Tibial artery (tissue), 4 donors: ENCODE measurements at places on chromosomes 4 and X.
A peak's percentile ranks its signal among the peaks of the same experiment; 100 is the strongest.

GRCh38 chr4:67762086-67762485, 7.9 kb upstream of the GNRHR start:
- DNase-seq = no peak

DNA sequence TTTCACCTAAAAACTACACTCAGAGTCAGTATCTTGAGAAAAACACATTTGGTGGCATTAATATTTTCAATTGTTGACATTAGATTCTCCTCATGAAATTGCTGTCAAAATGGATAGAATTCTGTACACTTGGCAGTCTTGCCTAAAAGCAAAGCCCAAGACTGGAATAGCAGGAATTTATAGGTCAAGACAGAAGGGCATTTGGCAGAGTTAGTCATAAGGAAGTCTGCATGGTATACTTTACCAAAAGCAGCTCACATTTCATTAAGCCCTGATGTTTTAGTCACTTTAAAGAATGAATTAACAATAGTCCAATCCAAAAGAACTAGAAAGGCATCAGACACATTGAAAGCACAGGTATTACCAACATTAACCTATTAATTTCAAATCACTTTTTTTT, 7.1 kb downstream of the CCDC160 start:
- no peak for DNase-seq

DNA sequence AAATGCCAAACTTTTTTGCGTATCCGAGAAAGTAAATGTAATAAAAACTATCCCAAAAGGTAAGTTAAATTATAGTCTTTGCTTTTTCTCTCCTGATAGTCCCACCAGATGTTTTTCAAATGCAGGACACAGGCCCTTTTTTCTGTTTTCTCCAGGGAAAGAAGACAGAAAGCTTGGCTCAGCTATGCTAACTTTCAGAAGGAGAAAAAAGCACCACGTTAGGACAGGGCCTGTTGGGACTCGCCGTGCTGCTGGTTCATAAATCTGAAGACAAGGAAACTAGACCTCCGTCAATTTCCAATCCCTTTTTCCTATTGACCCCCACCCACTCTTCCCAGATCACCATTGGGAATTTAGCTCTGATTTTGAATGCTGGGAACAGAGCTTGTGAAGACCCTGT, 220.9 kb upstream of the SFRP2 start:
- DNase-seq = no peak

- DNase-seq = no peak
These were observed 109.2 kb downstream of the ARHGAP10 start for GRCh38 chr4:147840838-147841738.

- DNase-seq = no peak
These were observed 79.6 kb upstream of the WDR1 start for GRCh38 chr4:10196191-10196590.

GRCh38 chrX:75337525-75337924, 63.6 kb downstream of the UPRT start:
- DNase-seq = no peak

GRCh38 chr4:25089051-25089763, 58.5 kb upstream of the LGI2 start:
- peak; percentile 48 for DNase-seq

DNA sequence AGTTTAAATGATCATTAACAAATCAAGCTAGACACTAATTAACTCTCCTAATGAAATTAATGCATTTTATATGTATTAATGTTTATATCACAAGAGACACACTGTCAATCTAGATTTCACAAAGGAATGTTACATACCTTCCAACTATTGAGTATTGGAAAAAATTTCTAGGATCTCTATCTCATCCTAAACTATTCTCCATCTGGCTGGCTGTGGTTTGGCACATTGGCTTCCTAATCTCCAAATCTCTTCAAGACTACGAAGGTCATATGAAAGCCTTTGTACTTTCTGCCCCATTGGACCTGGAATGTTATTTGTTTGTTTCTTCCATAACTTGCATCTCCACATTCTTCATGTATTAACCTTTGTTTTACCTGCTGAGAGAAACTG, 1160.0 kb downstream of the ADGRL3 start:
- no peak for DNase-seq

DNA sequence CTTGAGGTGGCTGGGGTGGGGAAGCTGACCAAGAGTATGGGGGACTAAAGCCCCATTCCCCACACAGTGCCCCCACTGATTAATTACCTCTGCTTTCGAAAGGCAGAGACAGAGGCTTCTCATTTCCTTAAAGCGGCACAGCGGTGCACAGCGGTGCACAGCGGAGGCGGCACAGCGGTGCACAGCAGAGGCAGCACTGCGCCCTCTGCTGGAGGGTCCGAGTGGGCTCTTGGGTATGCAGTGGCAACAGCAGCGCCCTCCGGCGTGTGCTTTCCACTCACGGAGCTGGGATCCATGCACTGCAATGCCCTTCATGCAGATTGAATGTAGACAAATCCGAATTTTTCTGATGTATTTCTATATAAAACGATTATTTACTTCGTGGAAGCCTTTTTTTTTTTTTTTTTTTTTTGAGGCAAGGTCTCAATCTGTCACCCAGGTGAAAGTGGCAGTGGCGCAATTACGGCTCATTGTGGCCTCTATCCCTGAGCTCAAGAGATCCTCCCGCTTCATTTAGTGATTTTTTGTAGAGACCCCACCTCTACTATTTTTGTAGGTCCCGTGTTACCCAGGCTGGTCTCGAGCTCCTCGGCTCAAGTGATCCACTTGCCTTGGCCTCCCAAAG, 19.7 kb upstream of the PRPS2 start:
- no peak for DNase-seq

- no peak for DNase-seq
These were observed 118.9 kb upstream of the PCDH7 start for GRCh38 chr4:30601070-30601865.

DNA sequence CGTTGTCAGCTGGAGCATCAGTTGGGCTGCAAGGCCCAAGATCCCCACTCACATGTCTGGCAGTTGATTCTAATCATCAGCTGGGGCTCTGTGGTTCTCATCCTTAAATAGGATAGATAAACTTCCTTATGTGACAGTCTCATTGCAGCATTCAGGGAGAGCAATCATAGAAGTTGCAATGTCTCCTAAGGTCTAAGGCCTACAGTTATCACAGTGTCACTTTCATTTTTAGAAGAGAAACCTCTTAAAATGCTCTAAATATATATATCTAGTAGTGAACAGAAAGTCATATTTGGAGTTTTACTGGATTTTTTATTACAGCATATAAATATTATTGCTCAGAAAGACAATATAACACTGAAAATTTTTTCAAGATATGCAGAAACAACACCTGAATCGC, 226.0 kb upstream of the PPP1R2C start:
- no peak for DNase-seq

GRCh38 chr4:89070041-89070440, 13.1 kb upstream of the FAM13A start:
- DNase-seq = no peak

- DNase-seq = no peak
These were observed 71.0 kb downstream of the PJA1 start for GRCh38 chrX:69093960-69094871.

- no peak for DNase-seq
These were observed 34.8 kb downstream of the REPS2 start for GRCh38 chrX:16981209-16981608.

GRCh38 chr4:13783800-13784411, 156.4 kb upstream of the BOD1L1 start:
- DNase-seq = no peak

DNA sequence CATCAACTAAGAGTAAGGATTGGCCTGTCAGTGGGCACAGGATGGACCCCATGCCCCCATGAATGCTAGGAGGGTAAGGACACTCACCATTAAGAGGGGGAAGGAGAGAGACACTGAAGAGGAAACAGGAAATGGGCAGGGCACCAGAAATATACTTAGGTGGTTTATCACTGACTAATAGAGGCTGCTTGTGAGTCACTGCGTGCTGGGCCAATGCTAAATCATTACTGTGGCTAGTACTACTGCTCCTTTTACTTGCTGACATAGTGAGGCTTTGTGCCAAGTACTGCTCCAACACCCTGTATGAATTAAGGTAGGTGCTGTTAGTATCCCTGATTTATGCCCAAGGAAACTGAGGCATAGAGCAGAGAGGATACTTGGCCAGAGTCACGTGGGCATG, 130.4 kb upstream of the FRMPD4 start:
- no peak for DNase-seq

DNA sequence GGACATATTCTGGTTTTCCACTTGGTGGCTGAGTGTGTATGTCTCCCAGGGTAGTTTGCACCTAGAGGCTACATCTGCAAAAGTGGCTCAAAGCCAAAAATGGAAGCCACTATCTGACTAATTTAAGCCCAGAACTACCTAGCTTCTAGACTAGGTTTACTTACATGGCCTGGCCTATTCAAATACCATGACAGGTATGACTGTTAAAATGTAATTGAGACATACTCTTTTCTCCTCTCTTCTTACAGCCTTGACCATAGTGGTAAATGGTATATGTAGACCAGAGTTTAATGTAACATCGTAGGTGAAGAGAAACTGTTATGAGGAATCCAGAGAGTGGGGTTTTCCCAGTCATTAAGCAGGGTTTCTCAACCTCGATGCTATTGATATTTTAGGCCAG, 2.6 kb upstream of the TRPC5 start:
- DNase-seq = no peak

DNA sequence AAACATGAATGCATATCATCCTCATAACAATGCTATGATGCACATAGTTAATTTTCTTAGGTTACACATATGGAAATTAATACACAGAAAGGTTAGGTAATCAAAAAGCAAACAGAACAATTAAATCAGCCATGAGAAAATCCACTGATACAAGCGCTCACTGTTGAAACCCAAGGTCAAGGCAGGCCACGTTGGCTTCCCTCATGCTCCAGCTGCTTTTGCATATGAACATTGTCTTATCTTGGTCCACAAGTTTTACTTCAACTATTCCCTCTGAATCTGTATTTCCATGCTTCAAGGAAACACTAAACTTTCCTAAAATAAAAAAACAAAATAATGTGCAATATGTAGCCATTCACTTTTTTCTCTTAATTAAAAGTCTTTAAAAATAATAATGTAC, 34.5 kb upstream of the PLA2G12A start:
- DNase-seq = no peak

- no peak for DNase-seq
These were observed 149.5 kb downstream of the EDA2R start for GRCh38 chrX:66489339-66489738.

- DNase-seq = no peak
These were observed 18.0 kb downstream of the SUV39H1 start for GRCh38 chrX:48714573-48714972.

DNA sequence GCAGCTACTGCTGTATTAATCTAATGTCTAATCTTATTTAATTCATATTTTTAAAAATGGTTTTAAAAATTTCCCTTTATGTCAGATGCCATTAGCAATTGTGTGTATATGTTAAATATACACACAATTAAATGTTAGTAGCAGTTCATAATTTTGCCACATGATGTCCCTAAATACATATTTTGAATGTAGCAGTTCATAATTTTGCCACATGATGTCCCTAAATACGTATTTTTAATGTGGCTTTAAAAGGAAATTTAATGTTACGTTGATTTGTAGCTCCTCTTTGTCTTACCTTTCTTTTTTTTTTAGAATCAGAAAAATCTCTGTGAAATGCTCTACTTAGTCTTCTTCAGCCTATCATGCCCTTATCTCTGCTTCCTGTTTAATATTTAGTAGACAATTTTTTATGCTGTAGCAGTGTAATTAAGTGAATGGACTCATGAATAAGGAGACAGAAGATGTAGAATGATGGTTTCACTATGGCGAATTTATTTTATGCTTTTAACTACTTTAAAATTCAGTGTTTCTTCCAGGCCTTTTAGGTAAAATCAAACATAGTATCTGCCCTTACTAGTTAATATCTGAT, 26.1 kb downstream of the RBM46 start:
- DNase-seq = no peak

DNA sequence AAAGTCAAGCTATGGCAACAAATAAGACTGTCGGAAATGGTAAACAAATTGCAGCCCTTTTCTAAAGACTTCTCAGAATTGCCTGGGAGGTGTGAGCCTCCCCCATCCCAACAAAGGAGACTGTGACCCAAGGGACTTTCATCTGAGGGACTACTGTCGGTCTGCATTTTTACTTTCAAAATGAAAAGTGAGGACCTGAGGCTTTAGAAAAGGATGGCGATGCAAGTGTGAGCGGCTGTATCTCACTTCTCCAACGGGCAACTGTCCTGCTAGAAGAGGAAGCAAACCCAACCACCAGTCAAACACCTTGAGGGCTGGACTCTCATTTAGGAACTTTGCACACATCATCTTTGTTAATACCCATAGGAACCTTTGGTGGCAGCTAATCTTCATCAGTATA, 62.6 kb upstream of the CLNK start:
- no peak for DNase-seq

- DNase-seq = no peak
These were observed 57.0 kb upstream of the PROM1 start for GRCh38 chr4:16140879-16141249.

- no peak for DNase-seq
These were observed 631.6 kb downstream of the PCDH18 start for GRCh38 chr4:136900696-136901095.

DNA sequence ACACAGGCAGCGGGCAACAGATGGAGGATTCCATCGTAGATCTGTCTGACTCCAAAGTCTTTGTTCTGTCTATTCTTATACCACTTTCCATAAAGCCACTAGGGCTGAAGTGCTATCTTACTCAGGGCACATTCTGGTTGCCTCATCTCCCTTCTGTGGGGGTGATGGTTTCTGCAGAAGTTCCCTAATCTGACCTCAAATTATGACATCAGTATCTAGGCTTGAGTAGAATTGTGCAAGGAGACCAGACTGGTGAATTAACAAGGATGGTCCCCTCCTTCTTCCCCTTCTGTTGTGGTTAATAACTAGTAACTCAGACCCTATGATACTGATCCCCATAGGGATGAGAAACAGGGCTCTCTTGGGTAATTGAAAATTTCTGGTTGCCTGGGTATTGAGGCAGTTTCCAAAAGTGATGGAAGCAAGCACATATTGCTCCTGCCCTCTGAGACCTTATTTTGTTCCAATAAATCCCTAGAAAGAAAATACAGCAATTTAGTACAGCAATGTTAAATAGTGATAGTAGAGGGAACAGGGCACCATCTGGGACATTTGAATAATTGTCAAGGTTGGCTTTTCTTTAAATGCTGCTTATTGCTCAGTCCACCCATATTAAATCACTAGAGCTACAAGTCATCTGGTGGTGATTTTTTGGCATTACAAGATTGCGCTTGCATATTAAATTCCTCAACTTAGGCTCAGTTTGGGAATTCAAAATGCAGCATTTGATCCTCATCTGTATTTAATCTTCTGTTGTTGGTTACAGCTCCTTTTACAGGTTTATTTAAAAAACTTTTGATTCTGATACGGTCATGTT, 57.3 kb upstream of the AP1S2 start:
- no peak for DNase-seq

DNA sequence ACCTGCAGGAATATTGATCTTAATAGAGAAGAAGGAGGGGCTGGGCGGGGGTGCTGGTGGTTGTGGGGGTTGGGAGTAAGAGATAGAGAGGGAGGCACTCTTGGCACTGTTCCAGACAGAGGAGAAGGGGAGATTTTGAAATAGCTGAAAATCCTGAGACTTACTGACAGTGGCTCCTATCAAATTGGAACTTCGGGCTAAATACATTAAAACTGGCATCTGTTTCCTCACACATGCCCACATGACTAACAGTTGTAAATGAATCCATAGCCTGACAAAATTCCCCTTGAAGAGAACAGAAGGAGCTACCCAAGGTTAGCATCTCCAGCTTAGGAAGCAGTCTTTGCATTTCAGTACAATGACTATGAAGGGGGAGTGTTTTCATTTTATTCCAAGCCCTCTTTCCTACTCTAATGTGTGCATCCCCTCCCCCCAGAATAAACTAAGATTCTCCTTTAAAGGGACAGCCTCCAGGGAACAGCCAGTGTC, 1.4 kb downstream of the DCX start:
- no peak for DNase-seq
